GM04503 (cell line): ENCODE measurements at places on chromosomes 5 and 9.

GRCh38 chr5:75199946-75200345 is 36.7 kb downstream of the ANKRD31 start:
- DNase-seq: no peak

DNA sequence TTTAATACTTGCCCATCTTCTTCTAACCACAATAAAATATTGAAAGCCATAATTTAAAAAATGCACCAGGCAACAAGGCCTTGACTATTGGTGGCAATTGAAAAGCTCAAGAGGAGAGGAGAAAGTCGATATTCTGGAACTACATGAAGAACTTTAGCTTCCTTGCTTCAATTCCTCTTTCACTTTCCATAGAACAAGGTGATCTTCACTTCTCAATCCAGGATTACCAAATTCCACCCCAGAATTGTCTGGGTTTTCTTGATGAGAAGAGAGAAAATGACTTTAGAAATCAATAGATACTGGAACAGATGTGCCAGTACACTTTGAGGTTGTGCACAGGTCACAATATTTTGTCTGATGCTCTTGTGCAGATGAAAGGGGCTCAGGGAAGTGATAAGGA is 52.2 kb downstream of the PTCD2 start:
- no peak for DNase-seq

- DNase-seq: no peak
These were observed 268.6 kb downstream of the PDE4D start for GRCh38 chr5:59624898-59625297.

- DNase-seq: no peak
These were observed 47.9 kb upstream of the TMEM215 start for GRCh38 chr9:32735476-32735875.

DNA sequence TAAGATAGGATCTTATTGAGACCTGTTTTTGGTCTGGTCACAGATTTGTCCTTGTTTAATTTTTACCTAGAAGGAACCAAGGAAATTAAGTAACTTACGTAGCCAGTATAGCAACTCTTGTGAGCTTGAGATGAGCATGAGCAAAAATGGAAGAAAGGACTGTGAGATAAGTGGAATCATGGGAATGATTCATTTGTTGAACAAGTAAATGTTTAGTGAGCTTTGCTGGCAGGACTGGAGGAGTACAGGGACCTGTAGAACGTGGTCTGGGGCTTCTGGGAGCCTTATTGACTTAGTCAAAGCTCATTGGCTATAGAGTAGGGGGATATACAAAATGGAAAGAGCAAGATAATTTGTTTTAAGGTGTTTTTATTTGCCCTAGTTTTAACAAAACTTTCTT is 3.0 kb downstream of the RAD23B start:
- no peak for DNase-seq

DNA sequence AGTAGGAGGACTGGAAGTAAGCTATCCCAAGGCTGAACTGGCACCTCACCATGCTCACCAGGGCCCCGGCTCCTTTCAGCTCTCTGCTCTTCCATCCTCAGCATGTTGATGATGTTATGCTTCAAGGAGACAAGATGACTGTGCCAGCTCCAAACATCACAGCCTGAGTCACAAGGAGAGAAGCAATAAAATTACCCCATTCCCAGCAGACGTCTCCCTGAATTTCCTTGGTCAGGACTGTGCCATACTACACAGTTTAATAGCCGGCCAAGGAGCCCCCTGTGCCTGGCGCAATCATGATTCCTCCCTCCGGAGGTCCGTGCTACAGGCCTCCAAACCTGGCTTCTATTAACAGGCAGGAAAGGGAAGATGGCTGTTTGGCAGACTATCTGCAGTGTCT is 51.2 kb upstream of the ROR2 start:
- DNase-seq: peak; percentile 49

- DNase-seq: no peak
These were observed 9.3 kb upstream of the NRARP start for GRCh38 chr9:137311171-137311985.
